Breast epithelium (tissue), 4 donors: ENCODE measurements at places on chromosomes 1 and 21. TPM values are rescaled to one million over a fixed set of nuclear protein-coding genes. Genes with fewer than 3 reads are reported as not detected.

The SPRR2D gene
- not detected for total RNA-seq

DNA sequence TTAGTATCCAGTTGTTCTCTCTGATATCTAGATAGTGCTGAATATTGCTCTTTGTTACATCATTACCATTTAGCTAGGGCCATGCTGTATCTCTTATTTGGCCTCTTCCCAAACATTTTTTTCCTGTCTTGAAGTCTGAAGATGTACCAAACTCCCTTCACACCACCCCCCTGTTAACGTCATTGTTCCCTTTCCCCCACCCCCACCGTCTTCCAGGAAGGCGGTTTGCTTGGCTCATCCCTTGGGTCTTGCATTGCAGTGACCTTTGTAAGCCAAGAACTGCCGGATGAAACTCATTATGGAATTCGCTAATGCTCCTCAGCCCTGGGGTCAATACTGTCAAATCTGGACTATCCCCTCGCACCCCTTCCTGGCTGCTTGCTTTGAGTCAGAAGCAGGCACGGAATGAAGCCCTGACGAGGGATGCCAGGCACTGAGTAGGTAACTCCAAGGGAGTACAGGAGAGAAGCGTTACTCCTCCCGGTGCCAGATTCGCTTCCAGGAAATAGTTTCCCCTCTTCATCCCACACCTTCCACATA lies 283.1 kb downstream of the TM2D1 start:
- no peak for DNase-seq
- no peaks in the 10 kb centered on the region for H3K27me3 ChIP-seq
- H3K36me3 ChIP-seq: no peaks in the 10 kb centered on the region
- H3K4me1 ChIP-seq: peaks cover 13% of the 10 kb centered on the region
- H3K4me3 ChIP-seq: no peak overlapping the region

DNA sequence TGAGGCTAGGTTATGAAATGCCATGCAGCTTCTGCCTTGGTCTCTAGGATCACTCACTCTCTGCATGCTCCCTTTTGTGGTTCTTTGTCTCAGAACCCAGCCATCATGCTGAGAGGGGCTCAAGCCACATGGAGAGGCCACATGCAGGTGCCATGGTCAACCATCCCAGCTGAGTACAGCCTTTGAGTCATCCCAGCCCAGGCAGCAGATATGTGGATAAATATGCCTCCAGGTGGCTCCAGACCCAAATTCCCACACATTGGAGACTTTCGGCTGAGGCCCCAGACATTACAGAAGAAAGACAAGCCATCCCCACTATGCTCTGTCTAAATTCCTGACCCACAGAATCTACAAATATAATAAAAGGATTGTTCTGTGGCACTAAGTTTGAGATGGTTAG lies 102.0 kb downstream of the LHX9 start:
- H3K27me3 ChIP-seq: no peaks in the 10 kb centered on the region
- no peak for DNase-seq
- H3K4me3 ChIP-seq: no peak overlapping the region
- H3K36me3 ChIP-seq: no peaks in the 10 kb centered on the region

The ACKR1 gene
- total RNA-seq: 83.2 TPM

The FALEC gene
- total RNA-seq: not detected

GRCh38 chr21:38440746-38441145 lies 57.5 kb downstream of the ERG start:
- H3K27me3 ChIP-seq: no peaks in the 10 kb centered on the region
- H3K36me3 ChIP-seq: no peaks in the 10 kb centered on the region

GRCh38 chr21:46663754-46664153 lies 28.3 kb downstream of the PRMT2 start:
- no peaks in the 10 kb centered on the region for H3K27me3 ChIP-seq
- peaks cover 7% of the 10 kb centered on the region for H3K36me3 ChIP-seq
- H3K27ac ChIP-seq: no peak overlapping the region
- no peak for DNase-seq
